ENCODE measurements at places on chromosomes 4 and X. TPM values are rescaled to one million over a fixed set of nuclear protein-coding genes. Genes with fewer than 3 reads are reported as not detected.
A peak's percentile ranks its signal among the peaks of the same experiment; 100 is the strongest.

Gene SMIM10L2A
- polyA plus RNA-seq: 1.7 TPM

Gene EDA2R
- polyA plus RNA-seq: 7.8 TPM

Gene FAT4
- 21.2 TPM for polyA plus RNA-seq

Gene MAP9
- 5.0 TPM for polyA plus RNA-seq

Gene STOX2
- 6.4 TPM for polyA plus RNA-seq

Gene RPS6KA6
- polyA plus RNA-seq: 6.5 TPM

Gene FGA
- polyA plus RNA-seq: not detected

Gene PCDH7
- 31.0 TPM for polyA plus RNA-seq

Gene RTL9
- polyA plus RNA-seq: 2.6 TPM

Gene PAGE2B
- not detected for polyA plus RNA-seq

GRCh38 chr4:159148441-159148840 lies 45.6 kb downstream of the RAPGEF2 start:
- no peak for DNase-seq

- no peak for DNase-seq
These were observed 106.0 kb upstream of the NKX1-1 start for GRCh38 chr4:1512051-1512737.

GRCh38 chr4:38503689-38504395 lies 160.2 kb upstream of the KLF3 start:
- no peak for DNase-seq

GRCh38 chrX:110282922-110283321 lies 35.0 kb downstream of the AMMECR1 start:
- DNase-seq: no peak

DNA sequence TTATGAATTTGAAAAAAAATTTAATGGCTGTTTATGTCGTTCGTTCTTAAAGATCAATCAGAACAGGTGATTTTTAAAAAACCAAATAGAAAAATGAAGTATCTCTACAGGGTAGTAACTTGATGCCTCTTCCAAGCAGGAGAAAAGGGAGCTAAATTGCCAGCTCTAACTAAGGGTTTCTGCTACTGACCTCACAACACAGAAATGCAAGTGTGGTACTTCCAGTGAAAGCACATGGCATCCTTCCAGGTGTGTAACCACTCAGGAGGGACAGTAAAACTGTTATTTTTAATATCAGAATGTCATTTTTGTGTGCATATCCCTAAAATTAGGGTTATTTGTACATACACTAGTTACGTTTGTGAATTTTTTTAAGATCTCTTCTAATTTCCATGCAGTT lies 116.8 kb upstream of the ZCCHC13 start:
- no peak for DNase-seq

- no peak for DNase-seq
These were observed 75.7 kb upstream of the WDR1 start for GRCh38 chr4:10192331-10192730.

DNA sequence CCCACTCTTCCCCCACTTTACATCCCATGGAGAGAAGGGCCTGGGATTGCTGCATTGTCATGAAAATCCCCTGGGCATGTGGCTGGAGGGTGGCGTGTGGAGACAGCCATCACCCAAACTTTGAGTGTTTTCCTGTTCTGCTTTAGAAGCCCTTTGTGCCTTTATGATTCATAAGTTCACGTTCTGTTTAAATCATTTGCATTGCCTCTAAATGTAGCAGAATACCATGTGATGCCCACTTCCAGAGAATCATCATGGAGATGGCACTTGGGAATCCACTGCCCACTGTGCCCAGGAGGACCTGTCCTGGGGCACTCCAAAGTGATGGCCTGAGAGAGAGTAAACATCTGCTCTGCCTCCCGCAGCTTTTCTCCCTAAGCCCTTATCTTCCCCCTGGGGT lies 52.8 kb downstream of the MED28 start:
- DNase-seq: no peak

DNA sequence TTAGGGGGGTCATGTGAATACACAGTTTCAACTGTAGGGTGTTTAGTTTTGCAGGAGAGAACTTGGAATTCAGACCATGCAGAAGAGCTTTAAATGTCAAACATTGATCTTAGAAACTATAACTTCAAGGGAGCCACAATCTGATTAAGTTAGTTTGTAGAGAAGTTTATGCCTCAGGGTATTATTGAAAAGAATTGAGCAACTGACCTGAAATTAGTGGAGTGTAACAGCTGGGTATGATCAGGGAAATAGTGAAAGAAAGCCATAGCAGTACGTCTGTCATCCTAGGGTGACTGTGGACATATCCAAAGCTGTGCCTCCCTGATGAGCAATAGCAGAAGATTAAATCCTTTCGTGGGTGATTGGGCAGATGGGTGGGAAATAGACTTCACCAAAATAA lies 63.8 kb downstream of the FAM47B start:
- DNase-seq: no peak

- no peak for DNase-seq
These were observed 407.9 kb downstream of the IL15 start for GRCh38 chr4:142044271-142044670.

DNA sequence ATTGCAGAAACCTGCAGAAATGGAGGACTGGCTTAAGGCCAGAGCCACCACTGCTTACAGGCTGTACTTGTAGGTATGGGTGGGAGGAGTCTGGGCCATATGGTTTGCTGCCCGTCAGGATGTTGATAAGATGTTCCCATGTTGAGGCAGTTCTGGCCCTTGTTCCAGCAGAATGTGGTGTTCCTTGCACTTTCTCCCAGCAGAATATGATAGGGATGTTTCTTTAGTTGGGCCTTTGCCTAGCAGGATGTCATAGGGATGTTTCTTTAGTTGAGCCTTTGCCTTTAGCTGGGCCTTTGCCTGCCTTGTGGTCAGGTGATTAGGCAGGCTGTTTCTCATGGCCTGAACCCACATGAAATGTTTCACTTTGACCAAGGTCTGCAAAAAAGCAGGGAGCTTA lies 139.1 kb upstream of the PAQR3 start:
- no peak for DNase-seq

- peak; percentile 29 for DNase-seq
These were observed 84.0 kb upstream of the TBC1D9 start for GRCh38 chr4:140839888-140840790.

DNA sequence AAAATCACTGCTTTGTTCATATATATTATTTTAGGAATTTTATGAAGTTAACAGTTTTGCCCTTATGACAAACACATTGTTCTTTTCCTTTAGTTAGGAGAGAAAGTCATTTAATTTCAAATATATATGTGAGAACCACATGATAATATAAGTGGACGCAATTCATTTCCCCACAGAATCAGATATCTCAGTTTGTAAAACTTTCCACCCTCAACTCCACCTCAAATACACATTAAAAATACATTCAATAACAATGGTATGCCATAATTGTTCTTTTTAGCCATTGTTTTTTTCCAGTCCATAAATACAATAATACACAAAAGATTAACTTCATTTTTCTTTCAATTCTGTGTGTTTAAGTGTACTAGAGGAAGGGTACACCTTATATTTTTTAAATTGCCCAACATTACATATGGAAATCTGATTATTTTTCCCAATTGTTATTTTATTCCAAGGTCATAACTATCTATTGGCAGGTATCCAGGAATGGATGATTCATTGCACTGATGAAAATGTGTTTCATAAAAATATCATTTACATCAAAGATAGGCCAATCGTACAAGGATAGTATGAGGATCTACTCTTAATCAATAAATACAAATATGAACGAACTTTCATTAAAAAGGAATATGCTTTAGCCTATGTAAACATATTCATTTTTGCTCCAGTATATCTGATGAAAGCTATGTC lies 125.0 kb downstream of the PPP3CA start:
- DNase-seq: no peak

GRCh38 chrX:18422325-18422724 lies 3.1 kb upstream of the CDKL5 start:
- DNase-seq: no peak

- DNase-seq: no peak
These were observed 16.5 kb downstream of the TMPRSS11E start for GRCh38 chr4:68463796-68464195.

GRCh38 chr4:25811374-25811690 lies 51.5 kb downstream of the SEL1L3 start:
- no peak for DNase-seq

DNA sequence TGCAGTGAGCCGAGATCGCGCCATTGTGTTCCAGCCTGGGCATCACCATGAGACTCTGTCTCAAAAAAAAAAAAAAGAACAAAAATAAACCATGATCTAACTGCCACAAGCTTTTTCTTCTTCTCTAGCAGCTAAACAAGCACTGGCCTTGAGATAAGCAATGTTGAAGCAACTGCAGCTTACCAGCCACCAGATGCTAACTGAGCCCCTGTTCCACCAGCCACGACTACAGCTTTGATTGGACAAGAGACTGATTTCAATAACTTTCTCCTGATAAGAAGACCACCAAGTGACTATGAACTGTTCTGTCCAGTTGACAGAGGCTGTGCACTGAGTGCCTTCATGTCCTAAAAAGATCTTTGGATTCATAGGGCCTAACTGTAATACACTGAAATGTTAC lies 58.5 kb downstream of the DCTD start:
- DNase-seq: no peak

- DNase-seq: no peak
These were observed 60.1 kb upstream of the SORCS2 start for GRCh38 chr4:7132249-7132648.

DNA sequence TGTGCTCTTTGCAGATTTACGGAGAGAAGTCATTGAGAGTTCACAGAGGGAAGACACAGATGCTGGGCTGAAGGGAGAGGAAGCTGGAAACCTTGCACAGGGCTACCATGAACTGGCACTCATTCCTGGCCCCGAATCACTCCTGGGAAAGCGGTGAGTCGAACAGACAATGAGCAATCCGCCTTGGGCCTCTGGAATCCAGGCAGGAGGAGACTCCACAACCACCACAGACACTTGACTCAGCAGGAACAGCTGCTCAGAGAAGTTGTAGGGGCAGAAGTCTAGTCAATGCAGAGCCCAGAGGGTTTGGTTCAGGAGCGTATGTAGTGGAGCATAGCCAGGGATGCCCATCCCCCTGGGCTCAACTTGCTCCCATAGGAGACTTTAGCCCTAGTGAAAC lies 62.8 kb upstream of the GRIA3 start:
- DNase-seq: no peak

DNA sequence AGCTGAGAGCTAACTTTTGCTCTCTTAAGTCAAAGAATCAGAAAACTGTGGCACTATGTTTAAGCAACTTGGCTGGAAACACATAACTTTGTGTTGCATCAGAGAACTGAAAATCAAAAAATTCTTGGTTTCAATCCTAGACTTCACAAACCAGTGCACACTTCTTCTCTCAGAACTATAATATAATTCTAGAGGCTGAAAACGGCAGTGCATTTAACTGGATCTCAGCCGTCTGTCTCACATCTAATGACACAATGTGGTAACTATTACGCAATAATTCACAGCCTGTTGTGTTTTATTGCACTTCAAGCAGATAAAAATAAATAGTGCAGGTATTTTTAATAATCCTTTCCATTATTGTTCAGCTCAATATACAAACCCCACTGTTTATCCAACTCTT lies 260.6 kb upstream of the DIAPH2 start:
- no peak for DNase-seq

- no peak for DNase-seq
These were observed 44.3 kb downstream of the GALNTL6 start for GRCh38 chr4:171857302-171858012.

DNA sequence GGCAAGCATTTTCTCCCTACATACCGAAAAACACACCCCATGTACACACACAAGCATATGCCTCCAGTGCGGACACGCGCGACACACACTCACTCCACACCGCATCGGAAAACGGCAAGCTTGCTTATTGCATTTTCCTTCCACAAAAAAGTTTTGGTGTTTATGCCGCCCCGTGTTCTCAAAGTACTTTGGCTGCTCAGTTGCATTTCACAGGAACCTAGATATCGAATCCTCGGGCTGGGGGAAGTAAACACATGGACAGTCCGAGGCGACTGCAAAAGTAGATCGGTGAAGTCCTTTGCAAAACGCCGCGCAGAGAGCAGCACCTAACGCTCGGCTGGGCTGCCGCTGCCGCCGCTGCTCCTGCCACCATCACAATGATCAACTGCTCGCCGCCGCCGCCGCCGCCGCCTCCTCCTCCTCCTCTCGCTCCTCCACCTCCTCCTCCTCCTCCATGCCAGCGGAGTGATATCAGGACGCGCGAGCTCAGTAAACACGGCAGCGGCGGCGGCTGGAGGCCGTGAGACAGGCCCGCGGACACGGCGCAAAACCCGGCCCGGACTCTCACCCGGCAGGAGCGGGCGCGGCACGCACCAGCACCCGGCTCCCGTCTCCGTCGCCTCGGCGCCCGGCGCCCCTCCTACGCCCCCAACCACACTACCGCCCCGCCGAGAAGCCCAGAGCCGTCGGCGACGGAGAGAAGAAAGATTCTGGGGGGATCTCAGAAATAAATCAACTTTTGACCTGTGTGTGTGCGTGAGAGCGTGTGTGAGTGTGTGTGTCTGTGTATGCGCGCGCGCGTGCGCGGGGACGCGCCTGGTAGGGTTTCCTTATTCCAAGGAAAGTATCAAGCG lies at the start of gene MAML3:
TSS of gene MAML3 (minus strand) at position 467 of the 854 bp plus-strand sequence. CDS start 857 bp downstream, outside the sequence.
- DNase-seq: peak; percentile 98

DNA sequence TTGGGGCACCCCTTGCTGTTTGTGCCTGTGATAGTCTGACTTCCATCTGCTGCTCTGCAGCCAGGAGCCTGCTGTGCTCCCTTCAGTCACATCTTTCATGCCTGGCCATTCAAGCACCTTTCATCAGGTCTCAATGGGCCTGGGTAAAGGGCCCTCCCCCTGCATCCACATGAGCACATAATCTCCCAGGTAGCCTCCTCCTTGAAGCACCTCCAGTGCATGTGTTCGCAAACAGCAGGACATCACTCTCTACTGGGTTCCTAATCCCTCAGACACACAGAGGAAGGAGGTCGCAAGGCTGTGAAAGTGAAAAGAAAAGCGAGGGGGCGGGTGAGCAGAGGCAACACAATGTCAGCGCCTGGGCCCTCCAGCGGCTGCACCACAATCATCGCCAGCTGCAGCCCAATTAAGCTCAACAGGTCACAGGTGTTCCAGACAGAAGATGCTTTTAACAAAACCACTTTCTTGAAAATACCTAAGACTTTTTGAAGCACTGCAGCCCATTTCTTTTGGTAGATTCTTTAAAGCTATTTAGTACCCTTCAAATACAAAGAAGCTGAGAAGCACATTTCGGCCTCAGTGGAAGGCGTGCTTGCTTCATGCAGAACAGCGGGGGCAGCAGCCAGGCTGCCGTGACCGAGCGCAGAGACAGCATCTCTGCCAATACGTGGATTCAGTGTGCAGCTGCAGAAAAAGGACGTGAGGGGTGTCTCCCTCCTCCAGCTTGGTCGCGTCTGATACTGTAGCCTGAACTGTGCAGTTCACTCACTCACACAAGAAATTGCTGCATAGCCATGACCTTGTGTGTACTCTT lies 92.2 kb upstream of the SPRY1 start:
- DNase-seq: peak; percentile 54

GRCh38 chrX:49072712-49073095 lies 1.1 kb downstream of the PRAF2 start:
- DNase-seq: no peak

GRCh38 chr4:99817309-99817890 lies 773 bp downstream of the DAPP1 start:
- DNase-seq: no peak

- peak; percentile 53 for DNase-seq
These were observed 5.6 kb upstream of the AMOT start for GRCh38 chrX:112846187-112846586.
